ENCODE measurements at places on chromosomes 16 and 17.

GRCh38 chr17:40485851-40486521 lies 15.4 kb downstream of the TNS4 start:
- DNase-seq: peak; percentile 73

DNA sequence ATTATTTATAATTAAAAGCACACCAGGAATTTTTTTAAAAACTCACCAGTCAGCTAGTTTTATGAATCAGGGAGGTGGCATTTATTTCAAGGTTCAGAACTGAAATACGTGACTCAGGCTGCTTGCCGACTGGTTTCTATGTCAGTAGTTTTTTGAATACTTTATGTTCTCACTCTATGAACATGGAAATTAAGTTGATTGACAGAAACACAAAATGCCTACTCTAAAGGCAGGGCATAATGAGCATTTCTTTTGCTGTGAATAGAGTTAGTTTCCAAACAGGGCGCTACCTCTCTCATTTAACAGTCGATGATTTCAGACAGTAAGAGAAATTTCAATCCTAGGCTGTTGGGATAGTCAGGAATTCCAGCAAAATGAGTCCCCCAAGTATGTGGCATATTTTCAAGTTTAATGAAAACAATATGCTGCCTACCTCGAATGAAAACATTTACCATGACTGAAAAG lies 6.7 kb downstream of the HS3ST3B1 start:
- DNase-seq: no peak

DNA sequence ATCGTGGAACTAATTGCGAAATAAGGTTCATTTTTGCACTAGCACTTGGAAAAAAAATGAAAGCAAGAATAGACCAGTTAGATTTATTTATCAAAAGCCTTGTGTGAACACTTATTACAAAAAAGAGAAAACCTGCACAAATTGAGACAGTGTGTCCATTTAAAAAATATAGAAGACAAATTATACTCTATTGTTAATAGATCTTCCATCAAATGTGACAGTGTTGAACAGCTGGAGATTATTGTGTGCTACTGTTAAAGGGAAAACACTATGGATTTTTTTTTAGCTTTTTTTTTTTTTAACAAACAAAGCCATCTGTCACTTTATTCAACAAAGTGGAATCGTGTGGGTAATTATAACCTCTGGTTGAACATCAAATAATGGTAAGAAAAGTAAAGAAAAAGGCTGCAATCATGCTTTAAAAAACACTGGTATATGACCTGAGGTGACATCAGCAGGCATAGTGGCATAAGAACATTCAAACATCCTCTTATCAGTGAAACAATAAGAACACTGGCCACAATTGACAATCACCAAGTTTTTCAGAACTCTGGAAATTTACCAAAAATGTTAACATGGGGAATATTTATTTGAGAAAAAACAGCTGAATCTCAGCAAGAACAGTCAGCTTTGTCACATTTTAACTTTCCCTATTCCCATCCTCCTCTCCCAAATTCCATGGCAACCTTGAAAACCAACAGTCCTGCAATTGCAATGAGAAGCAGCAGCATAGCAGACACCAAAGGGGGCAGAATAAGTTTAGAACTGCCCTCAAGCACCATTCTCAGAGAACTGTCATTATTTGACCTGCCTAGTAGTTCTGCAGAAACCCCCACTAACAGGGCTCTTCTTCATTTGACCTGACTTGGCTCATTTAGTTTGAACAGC lies 442.3 kb upstream of the MON1B start:
- no peak for DNase-seq

GRCh38 chr16:10561001-10561400 lies 19.4 kb downstream of the EMP2 start:
- DNase-seq: peak; percentile 14

GRCh38 chr16:71882505-71883167 lies 1.3 kb downstream of the ZNF821 start:
- DNase-seq: peak; percentile 86

GRCh38 chr16:53542283-53542682 lies 39.3 kb upstream of the AKTIP start:
- DNase-seq: no peak

DNA sequence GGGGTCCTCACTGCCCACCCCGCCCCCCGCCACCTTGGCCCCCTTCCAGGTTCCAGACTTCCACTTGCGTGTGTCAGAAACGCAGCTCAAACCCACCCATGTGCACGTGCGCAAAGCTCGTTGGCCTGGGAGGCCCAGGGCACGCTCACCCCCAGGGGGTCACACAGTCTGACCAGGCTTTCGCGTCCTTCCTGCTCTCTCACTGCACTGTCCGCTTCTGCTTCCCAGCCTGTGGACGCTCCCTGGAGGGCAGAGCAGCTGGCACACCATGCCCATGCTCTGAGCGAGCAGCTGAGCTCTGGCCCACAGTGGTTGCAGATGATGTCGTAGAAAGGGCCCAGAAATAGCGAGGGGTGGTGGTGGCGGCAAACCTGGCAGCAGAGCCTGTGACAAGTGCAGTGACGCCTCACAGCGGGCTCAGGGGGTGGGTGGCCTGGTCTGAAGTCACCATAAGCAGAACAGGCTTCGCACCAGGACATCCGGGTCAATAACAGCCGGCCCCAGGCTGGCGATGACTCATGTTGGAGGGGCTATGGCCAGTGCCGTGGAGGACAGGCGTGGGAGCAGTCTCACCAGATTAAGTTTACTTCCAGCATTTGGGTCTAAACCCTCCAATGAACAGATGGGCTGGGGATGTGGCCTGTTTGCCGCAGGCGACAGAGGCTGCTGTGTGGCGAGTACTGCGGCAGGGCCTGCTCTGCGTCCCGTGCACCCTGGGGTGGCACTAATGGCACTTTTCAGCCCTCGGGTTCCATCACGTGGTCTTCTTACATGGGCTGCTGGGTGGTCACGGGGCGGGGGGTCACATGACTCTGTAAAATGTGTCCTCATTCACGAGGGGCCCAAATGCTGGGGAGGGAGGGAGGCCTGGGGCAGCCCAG lies 49.0 kb downstream of the NT5M start:
- DNase-seq: no peak

DNA sequence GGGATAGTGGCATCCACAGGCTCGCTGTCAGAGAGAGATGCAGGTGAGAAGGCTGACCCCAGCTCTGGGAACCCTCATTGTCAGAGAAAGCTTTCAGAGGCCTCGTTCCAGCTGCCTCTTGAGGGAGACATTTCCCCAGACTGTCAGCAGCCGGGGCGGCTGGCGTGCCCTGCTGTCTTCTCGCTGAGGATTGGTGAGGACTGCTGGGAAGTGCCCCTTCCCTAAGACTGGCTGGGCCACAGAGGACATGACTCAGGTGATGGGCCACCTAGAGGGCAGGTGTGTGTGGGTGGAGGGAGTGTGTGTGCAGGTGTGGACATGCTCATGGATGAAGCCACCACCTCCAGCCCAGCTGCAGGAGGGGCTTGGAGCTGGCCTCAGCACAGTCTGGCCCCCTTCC lies 25.3 kb downstream of the SPACA3 start:
- DNase-seq: no peak

GRCh38 chr17:74945543-74945942 lies 9.8 kb downstream of the OTOP3 start:
- DNase-seq: peak; percentile 16

DNA sequence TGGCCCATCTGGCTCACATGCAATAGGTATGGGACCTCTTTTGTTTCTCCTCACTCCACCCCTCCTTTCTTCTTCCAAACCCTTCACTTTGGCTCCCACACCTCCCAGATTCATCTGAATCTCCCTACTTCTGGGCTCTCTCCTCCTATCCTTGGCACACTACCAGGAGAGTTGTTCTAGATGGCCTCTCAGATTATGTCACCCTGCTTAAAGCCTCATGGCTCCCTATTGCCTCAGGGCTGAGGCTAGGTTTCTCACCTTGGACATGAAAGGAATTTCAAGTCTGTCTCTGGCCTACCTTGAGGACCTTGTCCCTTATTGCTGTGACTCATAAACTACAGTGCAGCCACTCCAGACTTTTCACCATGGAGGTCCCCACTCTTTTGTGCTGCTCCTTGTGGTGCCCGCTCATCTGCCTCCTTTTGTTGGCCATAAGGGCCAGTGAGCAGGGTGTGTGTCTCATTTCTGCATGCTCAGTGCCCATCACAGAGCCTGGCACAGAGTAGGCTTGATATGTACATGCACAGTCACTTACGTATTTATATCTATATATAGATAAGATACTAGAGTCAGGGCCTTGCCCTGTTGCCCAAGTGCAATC lies 1.0 kb upstream of the MFAP4 start:
- DNase-seq: no peak

DNA sequence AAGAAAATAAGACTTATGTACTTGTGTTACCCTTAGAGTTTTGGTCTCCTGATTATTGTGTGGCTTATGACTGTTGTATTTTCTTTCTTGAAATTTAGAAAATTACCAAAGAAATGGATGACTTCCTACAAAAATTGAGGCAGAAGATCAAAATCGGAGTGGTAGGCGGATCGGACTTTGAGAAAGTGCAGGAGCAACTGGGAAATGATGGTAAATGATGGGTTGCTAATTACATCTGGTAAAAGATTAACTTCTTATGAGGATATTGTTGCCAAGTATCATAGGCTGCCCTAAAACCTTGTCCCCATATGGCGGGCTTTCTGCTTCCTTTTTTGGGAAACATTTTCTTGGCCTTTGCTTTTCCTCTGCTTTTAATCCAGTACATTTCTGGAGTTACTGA lies 4.1 kb downstream of the PMM2 start:
- no peak for DNase-seq

GRCh38 chr16:88390735-88391134 lies 8.0 kb downstream of the ZNF469 start:
- no peak for DNase-seq

- no peak for DNase-seq
Observed at GRCh38 chr16:66334853-66335574, 31.5 kb upstream of the CDH5 start.

GRCh38 chr17:8794636-8795035 lies 4.5 kb downstream of the MFSD6L start:
- DNase-seq: no peak

All from suppressor macrophage treated with lipopolysaccharide for 4 hours (primary cell).